Left kidney (tissue), 8 donors: ENCODE measurements at places on chromosomes 1 and 21. TPM values are rescaled to one million over a fixed set of nuclear protein-coding genes. Genes with fewer than 3 reads are reported as not detected.

- DNase-seq, result no peak
Measured at GRCh38 chr1:154780541-154780940, 89.5 kb downstream of the KCNN3 start.

DNA sequence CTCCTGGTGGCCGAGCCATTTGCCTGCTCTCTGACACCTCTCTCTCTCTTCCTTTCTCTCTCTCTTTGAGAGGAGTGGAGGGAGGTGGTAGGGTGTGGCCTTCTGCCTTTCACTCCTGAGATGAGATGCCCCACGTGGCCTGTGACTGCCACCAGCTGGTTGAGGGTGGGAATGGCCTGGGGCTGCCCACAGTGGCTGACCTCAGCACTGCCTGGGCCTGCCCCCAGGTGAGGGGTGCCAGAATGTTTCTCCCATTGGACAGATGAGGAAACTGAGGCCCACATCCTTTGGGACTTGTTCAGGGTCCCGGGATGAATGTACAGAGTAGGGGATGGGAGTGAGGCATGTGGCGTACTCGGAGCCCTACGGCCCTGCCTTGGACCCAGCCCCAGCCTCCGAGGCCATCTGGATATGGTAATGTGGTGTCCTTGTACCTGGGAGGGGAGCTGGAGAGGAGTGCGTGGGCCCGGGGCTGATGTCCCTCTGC lies 12.7 kb upstream of the C1orf167 start:
- no peak for DNase-seq

- DNase-seq, result no peak
Measured at GRCh38 chr1:6503884-6504602, 12.6 kb upstream of the PLEKHG5 start.

Gene SPRR2A
- not detected for polyA plus RNA-seq

Gene ADGRB2
- 12.1 TPM for polyA plus RNA-seq
